ENCODE measurements at places on chromosomes 5 and 9.

GRCh38 chr5:122653087-122654017, 121.5 kb upstream of the SNX2 start:
- no peak for DNase-seq

GRCh38 chr5:181149806-181150733, 2.7 kb downstream of the OR2V2 start:
- DNase-seq, result no peak

DNA sequence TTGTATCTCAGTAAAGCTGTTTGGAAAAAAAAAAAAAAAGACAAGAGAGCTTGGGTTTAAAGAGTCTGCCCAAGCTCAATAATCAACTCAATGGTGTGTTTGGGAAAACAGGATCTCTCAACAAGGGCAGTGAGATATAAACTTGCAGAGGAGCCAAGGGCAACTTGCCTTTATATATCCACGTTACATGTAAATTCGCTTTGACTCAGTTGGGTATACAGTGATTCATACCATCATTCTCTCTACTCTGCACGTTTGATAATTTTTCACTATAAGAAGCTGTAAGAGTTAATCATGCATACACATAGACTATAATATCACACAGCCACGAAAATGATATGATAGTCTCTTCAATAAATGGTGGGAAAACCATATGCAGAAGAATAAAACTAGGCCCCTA, 24.9 kb downstream of the ADAM19 start:
- no peak for DNase-seq

DNA sequence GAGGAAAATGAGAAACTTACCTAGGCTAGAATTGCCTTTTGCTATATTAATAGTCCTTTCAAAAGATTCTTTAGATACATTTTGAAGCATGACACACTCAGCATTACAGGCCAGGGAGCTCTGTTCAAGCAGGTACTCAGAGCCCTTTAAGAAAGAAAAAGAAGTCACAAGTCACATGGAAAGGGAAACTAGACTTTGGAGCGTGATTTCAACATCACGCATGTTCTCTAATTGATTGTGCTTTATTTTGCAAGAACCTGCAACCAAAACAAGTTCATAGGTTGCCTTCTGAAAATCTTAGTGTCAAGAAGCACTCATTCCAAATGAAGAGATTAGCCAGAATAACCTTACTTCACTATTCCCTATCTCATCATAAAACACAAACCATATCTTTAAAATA, 103.8 kb downstream of the MPDZ start:
- no peak for DNase-seq

DNA sequence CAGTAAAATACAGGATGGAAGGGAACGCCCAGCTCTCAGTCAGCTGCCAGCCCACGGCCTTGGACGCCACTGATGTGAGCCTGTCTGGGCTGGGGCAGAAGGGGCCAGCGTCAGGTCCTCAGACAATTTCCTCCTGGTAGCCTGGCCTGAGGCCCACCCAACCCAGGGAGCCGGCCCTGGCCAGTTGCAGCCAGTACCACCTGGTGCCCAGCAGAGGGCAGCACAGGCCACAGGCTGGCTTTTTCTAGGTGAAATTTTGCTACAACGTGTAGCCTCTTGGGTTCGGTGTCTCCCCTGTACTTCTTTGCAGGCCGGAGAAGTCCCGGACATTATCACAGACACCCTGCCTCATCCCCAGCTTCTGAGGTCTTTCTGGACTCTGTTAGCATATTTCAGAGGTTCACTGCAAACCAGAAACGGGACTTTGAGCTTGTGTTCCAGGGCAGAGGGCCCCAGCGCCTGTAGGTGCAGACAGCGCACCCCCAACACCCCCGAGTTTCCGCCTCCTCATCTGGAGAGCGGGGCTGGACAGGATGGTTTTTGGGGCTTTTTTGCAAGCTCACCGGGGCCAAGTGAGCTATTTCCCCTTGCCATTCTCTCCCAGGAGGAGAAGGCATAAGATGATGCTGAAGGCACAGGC, 45.9 kb upstream of the KCNMB1 start:
- peak; percentile 54 for DNase-seq

DNA sequence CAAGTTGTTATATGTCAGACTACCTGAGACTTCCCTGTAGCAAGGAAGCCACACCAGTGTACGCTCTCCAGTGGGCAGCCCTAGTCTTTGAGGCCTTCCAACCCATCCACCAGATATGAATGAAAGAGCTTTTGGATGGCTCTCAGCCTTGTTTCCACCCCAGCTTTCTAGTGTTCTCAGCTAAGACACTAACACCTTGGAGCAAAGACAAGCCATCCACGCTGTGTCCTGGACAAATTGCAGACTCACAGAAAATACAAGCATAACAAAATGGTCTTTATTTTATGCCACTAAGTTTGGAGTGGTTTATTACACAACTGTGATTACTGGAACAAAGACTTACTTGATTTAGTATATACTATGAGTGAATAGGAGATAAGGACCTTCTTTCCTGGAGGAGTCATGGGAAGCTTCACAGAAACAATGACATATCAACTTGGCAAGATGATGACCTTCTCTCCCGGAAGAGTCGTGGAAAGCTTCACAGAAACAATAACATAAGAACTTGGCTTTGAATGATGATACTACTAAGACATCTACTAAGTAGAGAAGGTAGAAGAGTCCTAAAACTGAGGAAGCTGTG, 134.0 kb upstream of the VCAN start:
- no peak for DNase-seq
